RPMI8226 (cell line): ENCODE measurements at places on chromosomes 5 and 9.

- no peak for DNase-seq
These were observed 448.0 kb downstream of the CDH10 start for GRCh38 chr5:24196789-24197188.

GRCh38 chr5:153900703-153901395 lies 137.9 kb downstream of the FAM114A2 start:
- DNase-seq = no peak

GRCh38 chr5:62139741-62140140 lies 166.3 kb upstream of the KIF2A start:
- DNase-seq = no peak

- no peak for DNase-seq
These were observed 82.7 kb downstream of the PTPDC1 start for GRCh38 chr9:94166976-94167346.

DNA sequence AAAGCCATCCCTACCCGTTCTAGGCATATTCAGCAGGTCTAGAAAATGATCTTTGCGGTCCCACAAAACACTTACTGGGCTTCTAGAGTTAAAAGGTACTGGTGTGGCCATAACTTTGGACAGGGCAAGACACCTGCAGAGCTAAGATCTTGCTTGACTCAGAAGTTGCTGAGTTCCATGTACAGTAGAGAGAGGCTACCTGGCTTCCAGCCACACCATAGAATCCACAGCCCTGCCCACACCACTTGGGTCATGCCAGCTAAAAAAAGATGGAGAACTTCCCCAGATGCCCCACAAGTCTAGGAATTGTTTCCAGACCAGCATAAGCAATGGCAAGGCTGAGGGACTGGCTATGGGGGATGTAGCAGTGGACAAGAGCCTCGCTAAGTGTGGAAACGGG lies 52.1 kb downstream of the ABCA1 start:
- DNase-seq = no peak

DNA sequence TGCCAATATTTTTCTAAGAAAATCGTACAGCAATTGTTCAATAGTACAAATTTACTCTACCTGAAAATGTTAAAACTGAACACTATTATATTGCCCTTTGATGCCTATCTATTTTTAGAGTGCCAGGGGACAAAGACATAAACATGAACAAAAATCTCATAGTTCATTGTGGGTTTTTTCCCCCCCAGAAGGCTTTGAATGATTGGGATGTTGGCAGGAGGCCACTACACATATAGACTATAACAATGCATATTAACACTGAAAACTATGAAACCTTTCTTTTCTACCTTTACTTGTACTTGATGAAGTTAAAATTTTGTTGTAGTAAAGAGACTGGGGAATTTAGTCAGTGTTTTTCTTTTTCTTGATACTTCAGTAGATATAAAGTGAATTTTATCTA lies 12.5 kb downstream of the PRDM6 start:
- DNase-seq = no peak

- no peak for DNase-seq
These were observed 4.0 kb downstream of the MFAP3 start for GRCh38 chr5:154042766-154043165.

DNA sequence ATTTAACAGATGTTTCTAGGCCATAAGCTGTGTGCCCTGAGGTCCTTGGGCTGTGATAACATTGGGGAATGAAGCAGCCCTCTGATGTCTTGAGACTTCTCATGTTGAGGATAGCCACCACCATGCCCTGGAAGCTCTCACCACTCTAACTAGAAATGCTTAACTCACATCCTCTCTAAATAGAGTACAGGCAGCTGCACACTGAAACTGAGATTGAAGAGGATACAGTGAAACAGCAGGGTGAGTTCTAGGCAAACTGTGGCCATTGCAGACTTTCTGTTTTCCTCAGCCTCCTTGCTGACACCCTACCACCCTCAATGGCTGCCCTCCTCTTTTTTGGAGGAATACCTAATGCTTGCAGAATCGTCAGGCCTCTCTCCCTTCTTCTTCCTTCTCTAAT lies 22.4 kb downstream of the UTP15 start:
- no peak for DNase-seq

DNA sequence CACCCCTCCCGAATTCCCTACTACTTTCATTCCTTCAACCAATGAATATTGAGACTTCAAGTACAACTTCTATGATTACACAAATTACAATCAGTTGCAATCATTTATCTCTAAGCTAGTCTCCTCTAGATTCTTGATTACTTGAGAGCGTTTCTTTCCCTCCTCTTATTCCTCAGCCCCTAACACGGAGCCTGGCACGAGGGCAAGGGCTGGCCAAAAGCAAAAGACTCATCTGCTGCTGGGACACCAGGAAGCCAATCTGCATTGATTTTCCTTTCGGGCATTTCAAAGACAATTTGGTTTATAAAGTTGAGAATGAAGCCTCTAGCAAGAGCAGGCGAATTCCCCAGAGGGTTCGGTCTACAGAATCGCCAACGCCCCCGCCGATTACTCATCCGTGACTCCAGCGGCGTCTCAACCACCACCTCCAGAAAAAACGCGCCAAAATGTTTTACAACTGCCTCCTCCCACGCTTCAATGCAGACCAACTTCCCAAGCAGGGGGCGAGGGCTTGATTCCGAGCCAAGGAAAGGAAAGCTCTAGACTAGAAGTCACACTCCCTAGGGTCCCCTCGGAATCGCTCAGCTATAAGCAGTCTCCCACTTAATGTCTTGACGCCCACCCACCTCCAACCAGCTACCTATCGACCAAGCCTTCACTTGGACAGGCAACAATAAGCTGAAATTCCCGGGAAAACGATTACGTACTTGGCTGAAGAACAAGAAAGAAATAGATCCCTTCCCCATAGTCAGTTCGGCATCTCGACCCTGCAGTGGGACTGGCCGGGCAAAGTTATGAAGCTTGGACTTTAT lies 1.5 kb downstream of the PCSK1 start:
- DNase-seq = no peak

GRCh38 chr9:137167747-137168572 lies 1.9 kb downstream of the LRRC26 start:
- peak; percentile 98 for DNase-seq

- DNase-seq = no peak
These were observed 63.3 kb downstream of the DPYSL3 start for GRCh38 chr5:147446523-147446922.

DNA sequence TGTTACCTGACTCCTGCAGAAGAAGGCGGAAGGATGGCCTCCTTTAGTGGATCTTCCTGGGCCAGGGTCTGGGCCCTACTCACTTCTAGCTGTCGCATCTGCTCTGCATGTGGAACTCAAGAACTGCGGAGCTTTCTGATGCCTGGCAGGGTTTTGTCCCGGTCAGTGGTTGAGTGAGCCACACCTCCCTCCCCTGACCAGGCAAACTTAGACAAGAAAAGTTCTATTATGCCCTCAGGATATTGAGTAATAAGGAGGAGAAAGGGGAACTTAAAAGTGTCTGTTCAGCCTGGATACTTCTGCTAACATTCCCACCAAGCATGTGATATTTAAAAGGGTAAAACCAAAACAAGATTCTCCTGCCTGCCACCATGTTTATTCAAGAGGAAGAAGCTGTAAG lies at the start of gene FYB1:
FYB1 (minus strand) TSS at position 127 of the 400 bp plus-strand sequence. CDS start 16,603 bp downstream, outside the sequence.
- DNase-seq = no peak

DNA sequence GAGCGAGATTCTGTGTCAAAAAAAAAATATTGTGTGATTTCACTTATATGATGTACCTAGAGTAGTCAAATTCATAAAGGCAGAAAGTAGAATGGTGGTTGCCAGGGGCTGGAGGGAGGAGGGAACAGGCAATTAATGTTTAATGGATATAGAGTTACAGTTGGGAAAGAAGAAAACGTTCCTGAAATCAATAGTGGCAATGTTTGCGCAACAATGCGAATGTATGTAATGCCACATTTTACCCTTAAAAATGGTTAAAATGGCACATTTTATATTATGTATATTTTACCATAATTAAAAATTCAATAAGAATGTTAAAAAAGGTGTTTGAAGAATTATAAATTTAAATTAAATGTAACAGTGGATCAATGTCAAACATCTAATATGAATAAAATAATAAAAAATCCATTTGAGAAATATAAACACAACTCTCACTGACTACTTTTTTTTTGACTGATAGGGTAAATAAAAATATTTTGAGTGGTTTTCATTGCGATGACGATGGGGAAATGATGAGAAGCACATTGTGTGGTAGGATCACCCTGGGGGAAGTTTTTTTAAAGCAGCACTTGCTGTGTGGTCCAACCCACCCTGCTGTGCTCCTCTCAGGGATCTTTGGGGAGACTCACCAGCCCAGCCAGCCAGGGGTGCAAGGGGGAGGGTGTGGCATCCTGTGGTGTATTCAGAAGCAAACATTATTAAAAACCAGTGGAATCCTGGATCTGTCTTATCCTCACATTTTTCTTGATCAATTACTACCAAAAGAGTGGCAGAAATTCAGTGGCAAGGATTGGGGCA lies 4.3 kb downstream of the FYB1 start:
- DNase-seq = no peak

DNA sequence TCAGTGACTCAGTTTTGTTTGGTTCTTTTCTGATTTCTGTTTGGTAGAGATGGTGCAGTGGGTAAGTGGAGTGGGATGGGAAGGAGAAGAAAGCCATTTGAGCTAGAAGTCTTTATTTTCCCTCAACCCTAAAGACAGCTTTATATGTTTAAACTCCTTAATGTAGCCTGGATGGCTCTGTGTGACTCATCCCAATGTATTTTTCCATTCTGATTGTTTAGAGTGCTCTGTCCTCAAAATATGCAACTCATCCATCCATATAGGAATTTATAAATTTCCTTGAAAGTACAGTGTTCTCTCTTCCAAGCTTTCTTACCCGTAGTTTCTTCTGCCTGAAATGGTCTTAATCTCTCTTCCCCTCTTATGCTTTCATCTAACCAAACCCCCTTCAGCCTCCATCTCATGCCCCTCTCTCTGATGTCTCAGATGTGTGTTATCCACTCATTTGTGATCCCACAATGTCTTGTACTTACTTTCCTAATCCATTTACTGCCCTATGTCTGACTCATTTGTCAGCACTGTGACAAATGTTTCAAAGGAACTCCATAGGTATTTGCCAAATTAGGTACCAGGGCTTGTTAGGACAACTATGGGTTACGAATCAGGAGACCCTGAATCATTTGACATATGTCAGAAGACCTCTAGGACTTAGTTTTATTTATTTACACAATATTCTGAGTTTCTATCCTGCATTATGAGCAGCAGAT lies 217.5 kb upstream of the SGCD start:
- DNase-seq = no peak

- DNase-seq = no peak
These were observed 46.5 kb downstream of the SH3PXD2B start for GRCh38 chr5:172407822-172408221.

GRCh38 chr5:38468978-38469706 lies 87.3 kb downstream of the LIFR start:
- DNase-seq = no peak

DNA sequence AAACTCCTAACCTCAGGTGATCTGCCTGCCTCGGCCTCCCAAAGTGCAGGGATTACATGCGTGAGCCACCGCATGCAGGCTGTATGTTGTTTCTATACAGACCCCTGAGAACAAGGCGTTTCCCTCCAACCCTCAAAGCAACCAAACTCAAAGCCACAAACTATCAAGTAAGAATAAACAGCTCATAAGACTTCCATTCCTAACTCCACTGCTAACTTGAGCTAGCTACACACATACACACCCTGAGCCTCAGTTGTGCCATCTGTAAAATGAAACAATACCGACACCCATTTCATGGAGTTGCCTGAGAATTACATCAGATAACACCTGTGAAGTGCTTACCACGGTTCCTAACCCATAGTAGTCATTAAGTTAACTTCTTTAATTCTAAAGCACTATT lies 70.8 kb downstream of the SERINC5 start:
- DNase-seq = no peak

GRCh38 chr9:125494653-125494915 lies 212.4 kb downstream of the MAPKAP1 start:
- no peak for DNase-seq

- DNase-seq = no peak
These were observed 68.2 kb upstream of the CHD1 start for GRCh38 chr5:98997000-98997399.

- no peak for DNase-seq
These were observed 36.2 kb upstream of the ADAM19 start for GRCh38 chr5:157611571-157612476.

DNA sequence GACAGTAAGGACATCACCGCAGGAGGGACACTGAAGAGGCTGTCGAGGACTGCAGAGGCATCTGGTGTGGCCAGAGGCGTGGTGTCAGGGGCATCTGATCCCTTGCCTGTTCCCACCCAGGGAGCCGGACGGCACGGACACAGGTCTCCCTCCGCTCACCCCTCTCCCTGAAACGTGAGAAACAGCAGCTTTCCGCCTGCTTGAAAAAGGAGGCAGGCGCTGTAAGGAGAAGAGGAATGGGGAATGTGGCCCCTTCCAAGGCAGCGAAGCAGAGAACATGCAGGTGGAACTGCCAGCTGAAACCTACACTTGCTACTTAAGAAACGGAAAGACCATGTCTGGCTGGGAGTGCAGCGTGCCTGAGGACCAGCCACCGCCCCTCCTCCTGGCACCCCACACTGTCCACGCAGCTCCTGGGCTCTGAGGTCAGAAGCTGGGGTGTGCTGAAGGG lies 176.2 kb downstream of the GAPVD1 start:
- no peak for DNase-seq

DNA sequence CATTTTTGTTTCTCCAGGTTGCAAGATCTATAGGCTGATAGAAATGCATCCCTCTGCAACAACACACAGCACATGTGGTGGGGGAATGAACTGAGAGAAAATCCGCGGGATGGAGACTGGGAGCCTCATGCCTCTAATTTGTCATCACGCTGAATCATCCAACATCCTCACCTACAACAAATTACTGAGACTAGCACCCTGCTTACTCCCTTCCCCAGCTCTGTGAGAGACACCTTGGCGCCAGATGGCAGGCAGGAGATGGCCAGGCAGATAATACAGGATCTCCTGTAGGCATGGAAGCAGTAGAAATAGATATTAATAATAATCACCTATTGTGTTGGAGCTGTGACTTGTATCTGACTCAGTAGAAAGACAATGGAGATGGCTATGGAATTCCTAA lies 276.9 kb downstream of the SEMA5A start:
- DNase-seq = no peak

DNA sequence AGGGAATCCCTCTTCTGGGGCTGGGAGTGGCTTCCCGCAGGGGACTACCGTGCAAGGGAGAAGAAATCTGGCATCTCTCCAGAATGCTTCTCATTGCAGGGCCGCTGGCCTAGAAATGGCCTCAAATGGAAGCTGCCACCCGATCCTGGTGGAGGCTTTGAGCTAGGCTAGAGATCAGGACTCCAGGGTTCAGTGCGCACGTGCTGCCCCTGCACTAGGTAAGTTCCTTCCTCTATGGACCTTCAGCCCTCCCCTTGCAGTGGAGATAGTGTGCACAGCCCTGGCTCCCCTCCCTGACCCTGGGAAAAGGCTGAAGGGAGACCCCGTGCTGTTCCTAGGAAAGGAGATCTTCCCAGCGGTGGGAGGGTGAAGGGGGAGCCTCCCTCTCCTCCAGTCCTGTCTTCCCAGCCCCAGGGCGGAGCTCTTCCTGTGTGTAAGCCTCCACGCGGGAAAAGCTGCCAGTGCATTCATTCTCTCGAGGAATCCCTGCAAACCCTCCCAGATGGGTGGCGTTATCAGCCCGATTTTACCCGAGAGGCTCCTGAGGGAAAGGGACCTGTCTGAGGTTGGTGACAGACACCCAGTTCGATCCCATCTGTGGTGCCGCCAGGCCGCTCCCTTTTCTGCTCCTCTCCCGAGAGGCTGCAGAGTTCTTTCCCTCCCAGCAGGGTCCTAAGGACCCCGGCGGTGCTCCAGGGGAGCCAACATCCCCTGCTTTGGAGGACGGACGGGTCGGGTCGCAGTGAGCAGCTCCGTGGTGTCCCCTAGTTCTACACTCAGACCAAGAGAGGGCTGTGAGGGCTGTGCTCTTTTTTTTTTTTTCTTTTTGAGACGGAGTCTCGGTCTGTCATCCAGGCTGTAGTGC lies 1.4 kb upstream of the CERCAM start:
- DNase-seq = peak; percentile 40
